ENCODE measurements at places on chromosomes 7 and 10. TPM values are rescaled to one million over a fixed set of nuclear protein-coding genes. Genes with fewer than 3 reads are reported as not detected.

- no peak for DNase-seq
Measured at GRCh38 chr7:158682456-158682855, 22.1 kb downstream of the NCAPG2 start.

GRCh38 chr10:71725998-71726579 lies 6.5 kb upstream of the C10orf105 start:
- no peak for DNase-seq

GRCh38 chr7:95658676-95659075 lies 62.4 kb upstream of the PDK4 start:
- DNase-seq = no peak

KDM7A gene
- 37.1 TPM for total RNA-seq

TMEM139 gene
- 1.4 TPM for total RNA-seq

GIMAP4 gene
- total RNA-seq = 29.2 TPM

C10orf67 gene
- not detected for total RNA-seq

Data from breast epithelium (tissue), 4 donors.